HuH-7.5 (cell line): ENCODE measurements at places on chromosomes 11 and 22.

DNA sequence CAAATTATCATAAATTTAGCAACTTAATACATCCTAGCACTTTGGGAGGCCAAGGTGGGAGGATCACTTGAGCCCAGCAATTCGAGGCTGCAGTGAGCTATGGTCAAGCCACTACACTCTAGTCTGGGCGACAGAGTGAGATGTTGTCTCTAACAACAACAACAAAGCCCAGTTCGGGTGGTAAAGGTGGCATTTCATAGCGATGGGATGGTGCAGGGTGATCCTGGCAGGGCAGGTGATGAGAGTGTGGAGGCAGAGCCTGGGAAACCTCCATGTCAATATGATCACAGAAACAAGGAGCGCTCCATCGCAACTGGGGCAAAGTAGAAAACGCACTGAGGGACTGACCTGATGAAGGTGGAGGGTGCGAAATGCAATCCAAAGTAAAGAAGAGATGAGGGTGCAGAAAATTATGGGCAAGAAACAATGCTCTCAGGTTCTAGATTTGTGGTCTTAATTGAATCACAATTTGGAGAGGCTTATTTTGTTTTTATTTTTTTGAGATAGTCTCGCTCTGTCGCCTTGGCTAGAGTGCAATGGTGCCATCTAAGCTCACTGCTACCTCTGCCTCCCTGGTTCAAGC, 32.8 kb upstream of the CLDN5 start:
- DNase-seq: no peak

DNA sequence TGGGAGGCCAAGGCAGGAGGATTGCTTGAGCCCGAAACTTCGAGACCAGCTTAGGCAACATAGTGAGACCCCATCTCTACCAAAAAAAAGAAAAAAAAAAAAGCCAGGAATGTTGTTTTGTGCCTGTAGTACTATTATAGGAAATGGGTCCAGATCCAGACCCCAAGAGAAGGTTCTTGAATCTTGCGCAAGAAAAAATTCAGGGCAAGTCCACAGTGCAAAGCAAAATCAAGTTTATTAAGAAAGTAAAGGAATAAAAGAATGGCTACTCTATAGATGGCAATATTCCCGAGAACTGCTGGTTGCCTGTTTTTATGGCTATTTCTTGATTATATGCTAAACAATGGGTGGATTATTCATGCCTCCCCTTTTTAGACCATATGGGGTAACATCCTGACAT, 51.2 kb upstream of the RDX start:
- DNase-seq: no peak

DNA sequence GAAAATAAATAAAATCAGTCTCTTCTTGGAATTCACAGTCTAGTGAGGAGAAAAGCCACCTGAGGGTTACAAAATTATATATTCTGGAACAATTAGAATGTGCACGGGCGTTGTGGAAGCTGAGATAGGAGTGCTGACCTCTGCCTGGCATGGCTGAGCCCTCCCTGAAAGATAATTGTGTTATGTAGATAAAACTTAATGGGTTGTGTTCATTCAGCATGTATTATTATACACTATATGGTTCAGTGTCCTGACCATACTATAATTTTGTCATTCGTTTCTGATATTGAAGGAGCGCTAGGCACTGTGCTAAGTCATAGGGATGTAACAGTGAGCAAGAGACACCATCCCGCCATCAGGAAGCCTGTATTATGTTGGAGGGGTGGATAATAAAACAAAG, 3.7 kb downstream of the ACAT1 start:
- no peak for DNase-seq

DNA sequence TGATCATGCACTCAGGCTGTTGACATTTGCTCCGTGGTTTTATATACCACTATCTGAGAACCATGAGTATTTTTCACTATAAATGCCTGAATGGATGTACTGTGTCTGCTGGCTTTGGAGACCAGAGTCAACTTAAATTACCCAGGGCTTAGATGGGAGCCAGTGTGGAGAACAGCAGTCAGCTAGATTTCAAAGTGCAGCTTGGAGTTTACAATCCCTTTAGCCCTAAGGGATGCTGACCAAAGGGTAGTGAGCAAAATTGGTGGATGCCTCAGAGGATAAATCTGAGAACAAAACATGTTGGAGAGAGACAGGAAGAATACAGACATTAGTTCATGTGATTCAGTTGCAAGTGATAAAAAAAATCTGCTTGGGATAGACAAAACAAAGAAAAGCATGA, 327.5 kb downstream of the C11orf87 start:
- no peak for DNase-seq

DNA sequence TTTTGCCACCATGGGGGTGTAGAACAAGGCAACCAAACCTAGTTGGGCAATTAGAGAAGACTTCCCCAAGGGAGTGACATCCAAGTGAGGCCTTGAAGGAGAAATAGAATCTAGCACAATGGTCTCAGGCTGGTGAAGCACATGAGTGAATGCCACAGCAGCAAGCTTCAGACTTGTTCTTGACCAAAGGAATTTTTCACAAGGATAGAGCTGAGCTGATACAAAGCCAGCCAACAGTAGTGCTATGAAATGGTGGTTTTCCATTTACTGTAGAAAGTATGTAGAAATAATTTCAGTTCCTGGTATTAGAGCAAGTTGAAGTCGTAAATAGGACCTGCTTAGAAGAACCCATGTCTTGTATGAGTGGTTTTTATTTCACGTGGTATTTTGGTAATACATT, 148.3 kb upstream of the RASSF10 start:
- no peak for DNase-seq

GRCh38 chr11:66593303-66593635, 284 bp downstream of the CCS start:
- DNase-seq: no peak

DNA sequence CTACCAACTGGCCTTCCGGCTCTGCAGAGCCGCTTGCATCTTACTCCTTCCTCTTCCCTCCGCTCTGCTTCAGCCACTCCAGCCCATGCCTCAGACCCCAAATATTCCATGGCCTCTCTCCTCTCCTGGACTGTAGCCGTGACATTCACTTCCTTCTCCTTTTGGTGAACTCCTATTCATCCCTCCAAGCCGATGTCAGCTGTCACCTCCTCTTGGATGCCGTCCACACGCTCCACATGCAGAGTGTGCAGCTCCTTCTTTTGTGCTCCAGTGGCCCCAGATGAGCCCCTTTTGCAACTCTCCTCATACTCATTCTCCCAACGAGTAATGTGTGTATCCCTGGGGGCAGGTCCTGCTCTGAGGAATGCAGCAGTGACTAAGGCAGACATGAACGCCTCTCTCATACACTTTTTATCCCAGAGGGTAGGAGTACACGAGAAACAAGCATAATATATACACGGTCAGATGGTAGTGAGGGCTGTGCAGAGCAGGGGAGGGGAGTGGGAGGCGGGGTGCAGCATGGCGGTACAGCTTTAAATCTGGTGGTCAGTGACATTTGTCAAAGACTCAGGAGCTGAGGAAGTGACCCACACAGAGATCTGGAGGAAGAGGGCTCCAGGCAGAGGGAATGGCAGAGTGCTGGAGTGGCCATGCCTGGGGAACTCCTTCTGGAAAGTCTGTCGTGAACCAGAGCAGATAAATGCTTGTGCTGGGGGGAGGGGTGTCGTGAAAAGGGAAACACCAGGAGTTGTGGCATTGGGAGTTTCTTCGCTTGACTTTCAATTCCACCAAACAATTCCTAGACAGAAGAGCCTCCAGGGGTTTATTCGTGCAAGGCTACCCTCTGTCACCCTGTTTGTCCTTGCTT, 83.8 kb upstream of the ATXN10 start:
- no peak for DNase-seq

- DNase-seq: no peak
These were observed 496 bp downstream of the EHBP1L1 start for GRCh38 chr11:65576232-65576866.

DNA sequence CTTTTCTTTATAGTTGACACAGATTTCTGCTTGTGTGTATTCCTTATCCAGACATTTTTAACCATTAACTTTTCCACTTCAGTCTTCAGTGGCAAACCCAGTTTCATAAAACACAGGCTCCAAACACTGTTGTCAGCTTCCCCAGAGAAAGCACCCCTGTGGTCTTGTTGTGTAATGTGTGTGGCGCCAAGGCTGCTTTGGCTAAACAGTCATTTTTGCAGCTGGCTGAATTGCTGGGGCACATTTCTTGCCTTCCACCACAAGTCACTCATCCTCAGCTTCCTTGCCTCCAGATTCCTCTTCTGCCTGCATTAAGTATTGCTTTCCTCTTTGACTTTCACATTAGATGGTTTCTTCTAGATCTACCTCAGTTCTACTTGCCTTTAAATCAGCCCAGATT, 40.5 kb downstream of the ARHGAP1 start:
- no peak for DNase-seq

- DNase-seq: no peak
These were observed 6.1 kb downstream of the CATSPER1 start for GRCh38 chr11:66020212-66020611.

DNA sequence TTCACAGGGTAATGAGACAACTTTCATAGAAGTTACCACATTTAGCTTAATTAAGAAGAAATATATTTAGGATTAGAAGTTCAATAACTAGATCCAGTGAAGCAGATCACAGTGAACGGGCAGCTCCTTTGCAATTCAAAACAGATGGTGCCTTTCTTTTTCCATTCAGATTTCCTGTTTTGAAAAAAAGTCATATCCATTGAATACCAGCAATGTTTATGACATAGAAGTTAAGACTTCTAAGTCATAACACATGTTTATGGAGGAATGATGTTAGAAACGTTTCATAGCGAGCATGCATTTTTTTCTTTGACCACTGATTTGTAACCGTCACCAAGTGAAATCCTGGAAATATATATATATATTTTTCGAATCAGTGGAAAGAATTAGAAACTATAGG, 24.7 kb downstream of the LUZP2 start:
- no peak for DNase-seq

DNA sequence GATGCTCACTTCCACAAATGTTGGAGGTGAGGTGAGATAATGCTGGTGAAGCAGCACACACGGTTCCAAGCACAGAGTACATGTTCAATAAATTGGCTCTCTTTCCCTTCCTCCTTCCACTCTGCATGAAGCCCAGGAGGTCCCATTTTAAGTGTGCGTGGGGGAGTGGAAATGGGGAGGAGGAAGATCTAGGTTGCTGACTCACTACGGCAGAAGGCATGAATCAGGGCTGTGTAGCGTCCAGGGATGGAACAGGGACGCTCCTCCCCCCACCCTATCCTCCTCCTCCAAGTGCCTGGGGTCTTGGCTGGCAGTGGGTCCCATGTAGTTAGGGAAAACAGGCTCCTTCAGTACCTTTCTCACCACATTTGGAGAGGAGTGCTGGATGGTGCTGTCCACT, 44.2 kb downstream of the TRIM66 start:
- no peak for DNase-seq

- no peak for DNase-seq
These were observed 9.4 kb downstream of the LRRC75B start for GRCh38 chr22:24583221-24584165.

DNA sequence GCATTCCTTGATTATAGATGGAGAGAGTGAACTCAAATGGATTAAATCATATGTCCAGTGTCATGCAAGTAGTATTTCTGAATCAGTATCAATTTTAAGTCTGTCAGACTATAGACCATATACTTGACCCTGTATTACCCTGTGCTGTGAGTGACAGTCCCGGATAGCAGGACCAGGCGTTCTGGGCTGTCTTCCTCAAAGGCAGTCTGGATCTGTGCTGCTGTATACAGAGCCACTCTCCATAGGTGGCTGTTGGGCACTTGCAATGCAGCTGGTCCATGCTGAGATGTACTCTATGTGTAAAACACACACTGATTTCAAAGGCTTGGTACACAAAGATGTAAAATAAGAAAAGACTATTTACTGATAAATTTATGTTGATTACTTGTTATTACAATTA, 294.3 kb downstream of the OPCML start:
- DNase-seq: no peak

- no peak for DNase-seq
These were observed 2.4 kb downstream of the GAS2L1 start for GRCh38 chr22:29308791-29309262.

GRCh38 chr22:37731804-37732471, 35.1 kb downstream of the TRIOBP start:
- DNase-seq: peak; percentile 88

DNA sequence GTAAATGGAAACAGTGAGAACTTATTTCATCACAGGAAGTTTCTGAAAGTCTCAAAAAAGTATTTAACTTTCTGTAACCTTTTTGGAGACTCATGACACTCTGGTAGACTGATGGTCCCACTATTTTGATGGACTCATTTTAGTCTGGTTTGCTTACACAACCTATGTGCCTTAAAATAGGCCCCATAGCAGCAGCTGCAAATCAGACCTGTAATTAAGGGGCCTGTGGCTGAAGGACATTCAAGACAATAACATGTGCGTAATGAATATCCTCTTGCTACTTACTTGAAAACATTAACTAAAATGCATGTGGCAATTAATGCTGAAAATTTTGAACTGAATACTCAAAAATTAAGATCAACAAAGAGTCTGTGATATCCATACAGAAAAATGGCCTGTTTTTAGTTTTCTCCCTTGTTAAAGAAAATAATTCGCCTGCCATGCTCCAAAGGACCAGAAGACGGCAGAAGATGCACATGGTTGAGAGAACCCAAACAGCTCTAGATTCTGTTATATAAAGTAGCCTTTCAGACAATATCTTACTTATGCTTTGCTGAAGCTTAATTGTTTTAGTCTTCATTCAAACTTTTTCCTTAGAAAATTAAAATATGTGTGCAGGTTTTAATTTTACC, 568.5 kb downstream of the KCNA4 start:
- no peak for DNase-seq

DNA sequence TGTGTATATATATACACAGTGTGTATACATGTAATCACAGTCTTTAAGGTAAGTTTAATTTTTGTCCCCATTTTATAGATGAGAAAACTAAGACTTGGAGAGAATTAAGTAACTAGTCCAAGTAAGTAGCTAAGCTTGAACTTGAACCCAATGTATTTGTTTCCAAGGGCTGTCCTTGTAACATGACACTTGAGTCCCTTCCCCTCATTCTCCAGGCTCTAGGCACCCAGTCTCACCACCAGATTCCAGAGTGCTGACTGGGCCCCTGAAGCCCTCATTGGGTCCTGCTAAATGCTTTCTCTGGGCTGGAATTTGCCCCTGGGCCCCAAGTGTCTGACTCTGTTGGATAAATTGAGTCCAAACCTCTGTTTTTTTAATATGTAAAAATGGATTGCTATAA, 45.5 kb downstream of the ADM start:
- no peak for DNase-seq

- DNase-seq: no peak
These were observed 4.0 kb downstream of the SYN3 start for GRCh38 chr22:33054001-33054675.

DNA sequence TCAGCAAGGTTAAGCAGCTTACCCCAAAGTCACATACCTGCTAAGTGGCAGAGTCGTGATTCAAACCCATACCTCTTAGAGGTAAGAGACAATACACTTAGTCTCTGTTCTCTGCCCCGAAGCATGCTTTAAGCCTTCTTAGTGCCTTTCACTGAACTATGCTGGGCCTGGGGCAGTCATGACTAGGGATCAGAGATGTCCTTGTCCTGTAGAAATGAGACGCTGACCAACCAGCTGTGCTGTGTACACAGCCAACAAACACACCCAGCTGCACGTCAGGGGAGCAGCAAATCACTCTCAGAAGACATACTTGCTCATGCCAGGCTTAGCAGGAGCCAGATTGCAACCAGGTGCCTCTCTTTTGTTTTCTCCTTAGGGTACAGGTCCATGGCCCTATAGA, 255.7 kb downstream of the BUD13 start:
- DNase-seq: no peak
